ENCODE measurements at places on chromosomes 11 and 22.
A peak's percentile ranks its signal among the peaks of the same experiment; 100 is the strongest.

GRCh38 chr11:94790661-94791180 is 22.6 kb downstream of the AMOTL1 start:
- no peak for DNase-seq

DNA sequence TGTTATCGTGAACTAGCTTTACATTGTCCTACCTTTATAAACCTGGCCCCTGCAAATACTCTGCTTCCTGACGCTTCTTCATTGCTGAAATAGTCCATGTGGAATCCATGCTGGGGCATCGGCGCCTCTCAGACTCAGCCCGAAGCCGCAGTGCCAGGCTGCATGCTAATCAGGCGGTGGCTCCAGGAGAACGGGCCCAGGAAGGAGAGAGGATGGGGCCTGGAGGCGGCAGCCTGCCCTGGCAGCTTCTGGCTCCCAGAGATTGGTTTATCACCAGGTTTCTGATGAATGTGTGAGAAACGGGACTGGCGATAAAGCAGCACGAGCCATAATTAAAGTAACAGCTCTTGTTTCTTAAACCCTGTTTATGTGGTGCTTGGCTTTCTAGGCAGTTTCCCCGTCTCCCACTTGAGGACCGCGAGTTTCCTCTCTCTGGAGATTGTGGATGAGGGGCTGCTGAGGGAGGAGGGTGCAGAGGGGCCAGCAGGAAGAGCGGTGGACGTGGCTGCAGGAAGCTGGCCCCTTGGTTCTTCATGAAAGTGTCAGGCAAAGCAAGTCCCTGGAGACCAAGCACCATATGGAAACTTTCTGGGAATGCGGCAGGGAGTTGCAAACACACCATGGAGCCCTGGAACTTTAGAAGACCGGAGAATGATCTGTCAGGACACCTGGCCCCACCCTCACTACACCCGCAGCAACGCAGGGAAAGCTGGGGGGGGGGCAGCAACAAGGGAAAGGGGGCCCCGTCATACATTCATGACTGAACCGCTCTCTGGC is 93.4 kb downstream of the NTM start:
- DNase-seq = no peak

- peak; percentile 29 for DNase-seq
Observed at GRCh38 chr11:67299471-67300191, 3.7 kb upstream of the SSH3 start.

DNA sequence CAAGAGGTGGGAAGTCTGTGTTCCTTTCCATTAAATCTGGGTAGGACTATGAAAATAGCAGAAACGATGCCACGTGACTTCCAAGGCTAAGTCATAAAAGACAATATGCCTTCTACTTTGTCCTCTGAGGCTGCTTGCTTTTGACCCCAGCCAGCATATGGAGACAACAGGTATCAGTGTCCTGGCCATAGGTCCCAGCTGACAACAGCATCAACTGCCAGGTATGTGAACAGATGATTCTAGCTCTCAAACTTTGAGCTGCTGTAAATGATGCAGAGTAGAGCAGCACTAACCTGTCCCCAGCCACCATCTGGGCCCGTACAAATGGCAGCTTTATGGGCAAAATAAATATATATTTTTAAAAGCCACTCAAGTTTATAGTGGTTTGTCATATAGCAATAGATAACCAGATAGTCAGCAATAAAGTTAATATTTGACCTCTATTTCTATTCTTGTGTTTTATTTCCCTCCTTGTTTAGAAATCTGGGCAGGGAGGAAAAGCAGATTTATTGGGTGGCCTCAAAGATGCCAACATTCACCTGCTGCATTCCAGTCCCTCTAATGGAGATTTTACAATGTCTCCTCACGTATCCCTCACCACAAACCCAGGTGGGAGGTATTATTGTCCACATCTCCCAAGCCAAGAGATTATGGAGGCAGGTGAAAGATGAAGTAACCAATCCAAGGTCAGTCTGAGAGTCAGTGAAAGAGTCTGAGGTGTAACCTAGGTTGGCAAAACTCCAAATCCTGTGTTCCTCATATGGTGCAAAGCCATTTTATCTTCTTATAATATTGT is 209.6 kb upstream of the LARGE1 start:
- no peak for DNase-seq

DNA sequence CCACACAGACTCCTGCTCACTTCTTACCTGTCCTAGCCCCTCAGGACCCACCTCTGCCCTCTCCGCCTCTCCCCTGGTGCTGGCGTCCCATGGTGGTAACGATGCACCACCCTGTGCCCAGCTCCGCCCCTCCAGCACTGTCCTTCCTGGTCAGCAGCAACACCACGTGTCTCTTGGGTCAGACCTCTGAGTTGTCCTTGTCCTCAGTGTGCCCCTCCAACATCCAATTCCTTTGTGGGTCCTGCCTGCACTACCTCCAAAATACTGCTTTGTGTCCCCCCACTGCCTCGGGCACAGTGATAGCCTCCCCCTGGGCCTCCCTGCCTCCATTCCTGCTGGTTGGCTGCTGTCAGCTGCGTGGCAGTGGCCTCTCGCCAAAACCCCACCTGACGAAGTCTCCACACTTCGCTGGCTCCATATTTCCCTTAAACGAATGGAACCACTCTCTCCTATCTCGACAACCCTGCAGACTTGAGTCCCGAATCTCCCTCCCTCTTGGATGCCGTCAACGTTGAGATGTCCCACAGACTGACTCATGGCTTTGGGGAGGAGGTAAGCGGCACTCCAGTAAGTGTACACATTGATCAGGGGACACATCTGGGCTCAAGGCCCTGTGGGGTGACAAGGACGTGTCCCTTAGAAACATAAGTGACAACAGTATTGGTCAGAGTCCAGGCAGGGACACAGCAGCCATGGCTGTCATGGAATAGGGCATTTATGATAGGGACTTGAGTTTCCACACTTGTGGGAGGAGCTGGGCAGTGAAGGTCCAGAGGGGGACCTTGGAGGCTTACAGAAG is 42.8 kb downstream of the SHISAL1 start:
- no peak for DNase-seq

DNA sequence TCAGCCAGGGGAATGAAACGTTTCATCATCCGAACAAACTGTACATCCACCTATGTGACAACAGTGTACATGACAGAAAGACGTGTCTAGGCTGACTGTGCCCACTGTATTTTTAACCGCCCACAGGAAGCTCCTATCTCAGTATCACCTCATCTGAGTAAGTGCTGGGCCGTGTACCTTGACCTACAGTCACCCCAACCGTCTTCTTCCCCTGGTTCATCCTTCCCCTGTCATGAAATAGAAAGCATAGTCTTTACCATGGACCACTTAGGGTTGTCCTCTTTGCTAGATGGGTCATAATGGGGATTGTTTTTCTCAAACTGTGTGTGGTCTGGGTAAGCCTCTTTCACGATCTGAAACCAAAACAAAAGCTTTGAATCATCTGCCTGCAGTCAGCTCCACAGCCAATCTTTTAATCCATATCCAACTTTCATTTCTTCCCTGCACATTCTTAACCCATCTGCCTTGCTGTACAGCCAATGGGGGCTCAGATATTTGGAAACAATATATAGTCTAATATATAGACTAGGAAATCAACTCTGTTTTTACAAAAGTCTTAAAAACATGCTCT is 4.2 kb downstream of the THYN1 start:
- no peak for DNase-seq

GRCh38 chr11:78218707-78219492 is 30.2 kb downstream of the USP35 start:
- no peak for DNase-seq

DNA sequence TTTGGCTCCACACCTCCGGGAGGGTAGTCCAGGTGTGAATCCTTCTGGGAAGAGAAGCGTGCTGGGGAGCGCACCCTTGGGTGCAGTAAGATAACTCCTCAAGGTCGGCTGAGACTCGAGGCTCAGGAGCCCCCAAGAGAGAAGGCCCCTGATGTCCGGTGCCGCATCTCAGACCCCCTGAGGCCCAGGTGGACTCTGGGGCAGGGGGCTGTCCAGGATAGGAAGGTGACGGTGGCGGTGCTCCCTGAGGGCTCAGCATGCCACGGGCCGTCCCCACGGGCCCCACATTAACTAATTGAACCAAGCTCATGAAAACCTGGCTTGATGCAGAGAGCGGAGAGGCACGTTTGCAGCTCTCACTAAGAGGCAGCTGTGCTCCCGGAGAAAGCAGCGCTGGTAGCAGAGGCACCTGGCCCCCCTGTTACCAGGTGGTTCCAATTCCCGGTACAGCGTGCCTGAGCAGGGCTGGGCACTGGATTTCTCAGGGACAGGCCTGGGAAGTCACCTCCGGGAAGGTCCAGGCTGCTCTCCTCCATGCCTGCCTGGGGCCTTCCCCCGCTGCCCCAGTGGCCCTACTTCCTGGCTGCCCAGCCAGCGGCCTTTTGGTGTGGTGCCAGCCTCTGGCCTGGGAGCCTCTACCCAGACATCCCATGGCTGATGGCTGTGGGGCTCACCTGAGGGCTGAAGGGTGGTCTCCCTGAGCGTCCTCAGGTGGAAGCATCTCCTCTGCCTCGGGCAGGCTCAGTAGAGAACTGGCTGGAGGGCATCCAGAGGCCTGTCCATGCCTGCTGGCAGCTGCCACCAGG is 1.1 kb downstream of the KCNQ1 start:
- peak; percentile 56 for DNase-seq

- DNase-seq = no peak
Observed at GRCh38 chr11:23840872-23841271, 656.0 kb upstream of the LUZP2 start.

GRCh38 chr11:30342736-30343166 is 19.8 kb downstream of the ARL14EP start:
- DNase-seq = no peak

GRCh38 chr22:31235081-31235480 is 23.0 kb downstream of the LIMK2 start:
- DNase-seq = no peak
